ENCODE measurements at places on chromosomes 16 and 17. TPM values are rescaled to one million over a fixed set of nuclear protein-coding genes. Genes with fewer than 3 reads are reported as not detected.

DNA sequence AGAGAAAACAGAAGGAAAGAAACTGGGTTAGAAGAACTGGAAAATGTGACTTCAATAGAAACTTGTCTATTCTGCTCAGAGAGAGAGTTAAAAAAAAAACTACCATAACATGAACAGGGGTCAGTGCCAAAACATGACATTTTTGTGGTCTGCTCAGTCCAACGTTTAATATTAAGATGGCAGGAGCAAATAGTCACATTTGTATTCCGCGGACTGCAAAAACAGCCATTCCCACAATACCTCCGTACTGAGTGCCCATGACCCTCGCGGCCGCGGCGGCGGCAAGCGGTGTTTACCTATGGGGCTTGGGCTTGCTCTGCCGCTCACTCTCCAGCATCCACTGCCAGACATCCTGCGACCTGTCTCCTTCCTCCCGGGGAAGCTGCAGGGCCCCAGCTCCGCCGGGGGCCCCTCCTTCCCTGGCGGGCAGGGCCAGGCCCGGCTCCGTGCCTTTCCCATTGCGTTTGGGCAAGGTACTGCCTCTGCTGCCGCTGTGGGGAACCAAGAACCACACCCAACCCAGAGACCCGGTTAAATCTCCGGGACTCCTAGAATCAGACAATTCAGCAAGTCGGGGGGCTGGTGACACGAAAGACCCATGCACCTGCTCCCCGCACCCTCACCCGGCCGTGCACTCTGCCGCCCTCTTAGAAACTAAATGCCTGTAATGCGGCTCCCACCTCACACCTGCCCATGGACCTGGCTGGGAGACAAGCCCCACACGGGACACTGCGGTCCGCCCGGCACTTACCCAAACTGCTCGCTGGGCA, 24.7 kb downstream of the AXIN2 start:
- no peak for ATAC-seq

- no peak for ATAC-seq
Observed at GRCh38 chr17:33602981-33603380, 309.9 kb upstream of the ASIC2 start.

GRCh38 chr16:86134802-86135461, 236.0 kb downstream of the IRF8 start:
- no peak for ATAC-seq

Gene CFAP119
- 2.2 TPM for total RNA-seq

DNA sequence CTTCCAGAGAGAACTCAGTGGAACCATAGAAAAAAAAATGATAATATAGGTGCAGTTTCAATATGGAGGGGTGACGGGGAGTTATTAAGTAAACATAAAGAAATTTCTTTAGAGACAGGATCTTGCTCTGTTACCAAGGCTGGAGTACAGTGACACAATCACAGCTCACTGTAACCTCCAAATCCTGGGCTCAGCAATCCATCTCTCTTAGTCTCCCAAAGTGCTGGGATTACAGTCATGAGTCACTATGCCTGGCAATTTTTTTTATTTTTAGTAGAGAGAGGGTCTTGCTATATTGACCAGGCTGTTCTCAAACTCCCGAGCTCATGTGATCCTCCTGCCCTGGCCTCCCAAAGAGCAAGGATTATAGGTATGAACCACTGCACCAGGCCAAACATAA, 48.8 kb downstream of the NLRC5 start:
- no peak for ATAC-seq

Gene SEZ6L2
- 2.9 TPM for total RNA-seq

Data from esophagus mucosa (tissue), 1 donor.